T1000 (cell line): ENCODE measurements at places on chromosomes 7 and 10.

GRCh38 chr7:32803406-32804141, 88.0 kb downstream of the KBTBD2 start:
- no peak for DNase-seq

GRCh38 chr7:100472854-100473499, 6.0 kb downstream of the TSC22D4 start:
- DNase-seq, result peak; percentile 20

GRCh38 chr10:70315815-70316214, 32.0 kb upstream of the NPFFR1 start:
- no peak for DNase-seq

DNA sequence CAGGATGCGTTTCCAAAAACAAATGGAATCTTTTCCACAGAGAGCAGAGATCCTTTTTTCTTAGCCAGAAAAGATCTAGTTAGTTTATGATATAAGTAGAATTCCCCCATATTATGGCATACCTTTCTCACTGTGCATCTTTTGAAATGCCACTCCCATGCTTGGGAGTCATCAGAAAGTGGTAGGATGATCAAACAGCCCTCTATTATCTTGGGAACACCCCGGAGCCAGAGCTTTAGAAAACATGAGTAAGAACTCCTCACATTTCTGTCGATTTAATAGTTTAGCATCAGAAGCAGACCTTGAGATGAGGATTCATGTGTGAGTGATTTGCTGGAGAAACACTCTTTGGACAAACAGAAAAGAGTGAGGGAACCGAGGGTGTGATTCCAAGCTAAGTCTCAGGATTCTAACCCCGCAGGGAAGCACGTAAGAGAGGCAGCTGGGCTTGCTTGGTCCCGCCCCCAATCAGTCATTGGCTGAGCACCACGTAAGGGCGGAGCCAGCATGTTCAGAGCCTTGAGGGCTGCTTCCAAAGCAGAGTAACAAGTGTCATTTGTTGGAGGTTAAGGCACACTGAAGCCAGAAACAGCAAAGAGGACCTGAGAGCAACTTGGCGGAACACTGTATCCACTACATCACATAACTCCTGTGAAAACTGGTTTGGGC, 43.7 kb upstream of the NXPH1 start:
- DNase-seq, result no peak

DNA sequence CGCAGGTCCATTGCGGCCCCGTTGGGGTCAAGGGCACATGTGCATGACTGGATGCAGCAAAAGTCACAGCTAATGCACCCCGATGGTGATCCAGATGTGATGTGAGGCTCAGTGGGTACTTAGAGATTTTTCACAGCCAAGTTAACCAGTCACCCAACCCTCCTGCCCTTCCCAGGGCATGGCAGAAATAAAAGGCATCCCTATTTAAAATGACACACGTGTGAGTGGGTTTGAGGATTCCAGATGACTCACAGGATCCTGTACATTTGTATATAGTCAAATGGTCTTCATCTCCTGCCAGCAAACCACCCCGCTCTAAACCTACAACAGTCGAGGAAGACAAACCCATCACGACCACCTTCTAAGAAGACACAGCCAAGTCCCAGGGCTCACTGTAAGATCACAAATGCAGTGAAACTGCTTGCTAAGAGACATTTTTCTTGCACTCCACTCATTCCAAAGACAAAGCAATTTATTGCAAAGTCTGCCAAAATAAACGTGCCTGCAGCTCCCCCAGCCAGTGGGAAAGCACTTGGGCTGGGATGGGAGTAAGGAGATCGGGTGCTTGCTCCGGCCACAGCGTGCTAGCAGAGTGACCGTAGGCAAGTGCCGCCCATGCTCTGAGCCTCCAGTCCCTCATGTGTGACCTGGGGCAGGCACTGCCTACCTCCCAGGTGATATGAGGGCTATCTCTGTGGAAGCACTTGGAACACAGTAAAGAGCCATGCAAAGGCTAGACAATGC, 86.6 kb upstream of the MACROH2A2 start:
- DNase-seq, result no peak

DNA sequence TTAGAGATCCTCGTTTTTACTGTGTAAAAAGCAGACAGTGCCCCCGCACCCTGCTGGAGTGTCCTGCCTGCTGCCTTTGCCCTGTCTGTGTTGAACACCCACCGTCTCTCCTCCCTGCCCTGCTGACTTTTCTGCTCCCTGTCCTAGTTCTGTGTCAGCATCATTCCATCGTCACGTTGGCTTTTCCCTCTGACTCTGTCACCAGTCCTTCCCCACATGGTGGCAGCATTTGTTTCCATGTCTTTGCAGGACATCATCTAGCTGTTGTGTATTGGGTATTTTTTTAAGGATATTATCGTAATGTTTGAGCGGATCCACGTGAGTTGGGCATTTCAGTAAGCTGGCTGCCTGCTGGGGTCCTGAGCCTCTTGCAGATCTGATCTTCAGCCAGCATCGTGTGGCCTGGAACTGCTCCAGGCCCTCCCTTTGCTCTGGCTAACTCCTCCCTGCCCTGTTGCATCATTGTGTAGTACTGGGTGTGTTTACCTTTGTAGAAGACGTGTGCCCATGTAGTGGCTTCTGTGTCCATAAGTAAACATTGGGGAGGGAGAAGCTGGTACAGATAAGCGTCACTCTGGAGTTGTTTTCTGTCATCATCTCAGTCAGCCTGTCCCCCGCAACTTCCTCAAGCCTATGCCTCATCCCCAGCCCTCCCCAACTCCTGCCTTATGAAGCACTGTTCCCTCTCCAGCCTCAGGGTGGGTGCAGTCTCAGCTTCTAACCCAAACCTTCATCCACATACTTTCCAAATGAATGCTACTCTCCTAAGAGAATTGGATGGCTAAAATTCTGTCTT, 44.3 kb downstream of the TRRAP start:
- DNase-seq, result peak; percentile 7

DNA sequence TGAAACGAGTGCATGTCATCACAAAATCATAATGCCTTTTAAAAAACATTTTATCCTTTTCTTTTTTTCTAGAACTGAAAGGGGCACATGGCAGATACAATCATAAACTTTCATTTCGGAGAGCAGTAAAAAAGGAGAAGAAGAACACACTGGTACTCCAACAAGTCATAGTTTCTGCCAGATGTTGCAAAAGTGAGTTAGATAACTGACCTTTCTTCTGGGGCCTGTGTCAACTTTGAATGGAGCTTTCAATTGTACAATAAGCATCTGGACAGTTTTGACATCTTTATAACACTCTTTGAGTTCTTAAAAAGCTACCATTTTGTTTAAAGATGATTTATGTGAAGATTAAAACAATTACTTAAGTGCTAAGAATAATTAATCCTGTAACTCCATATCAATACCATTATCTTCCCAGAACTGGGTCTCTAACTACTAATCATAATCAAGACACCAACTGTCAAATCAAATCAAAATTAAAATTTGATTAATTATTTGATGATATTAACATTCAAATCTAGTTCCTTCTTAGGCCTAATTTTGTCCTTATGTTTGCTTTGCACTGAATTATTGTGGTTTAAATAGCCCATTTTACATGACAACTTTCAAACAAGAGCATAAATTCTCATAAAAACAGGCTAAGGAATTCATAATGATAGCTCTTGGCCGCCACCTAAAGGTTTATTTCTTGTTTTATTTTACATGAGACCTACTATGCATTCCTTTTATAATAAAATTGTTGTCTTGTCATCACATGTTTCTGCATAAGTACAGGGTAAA, 19.5 kb upstream of the ITGB8 start:
- no peak for DNase-seq
